ENCODE measurements at places on chromosomes 2 and 18.

DNA sequence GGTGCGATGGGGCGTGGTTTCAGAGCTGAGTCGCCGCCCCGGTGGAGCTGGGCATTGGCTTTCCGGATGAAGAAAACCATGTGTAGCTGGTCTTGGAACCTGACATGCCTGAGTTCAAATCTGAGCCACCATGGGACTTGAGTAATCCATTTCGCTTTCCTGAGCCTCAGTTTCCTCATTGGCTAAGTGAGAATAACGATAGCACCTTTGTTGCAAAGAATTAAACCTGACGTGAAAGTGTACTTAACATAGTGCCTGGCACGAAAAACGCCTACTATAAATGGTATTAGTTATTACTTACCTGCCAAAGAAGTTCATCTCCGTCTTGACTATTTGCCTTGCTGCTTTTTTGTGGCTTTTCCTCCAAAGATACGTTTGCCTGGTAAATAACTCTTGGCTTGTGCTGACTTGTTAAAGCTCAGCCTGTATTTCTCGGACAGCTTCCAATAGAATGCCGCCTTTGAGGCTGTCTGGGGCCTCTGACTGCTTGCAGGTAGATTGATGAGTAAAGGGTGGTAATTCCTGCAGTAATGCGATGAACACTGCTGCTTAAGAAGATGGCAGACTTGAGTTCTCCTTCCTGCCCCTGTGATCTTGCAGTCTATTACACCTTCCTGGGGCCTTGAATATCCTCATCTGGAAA is 1.3 kb downstream of the CDCA7 start:
- no peak for DNase-seq

DNA sequence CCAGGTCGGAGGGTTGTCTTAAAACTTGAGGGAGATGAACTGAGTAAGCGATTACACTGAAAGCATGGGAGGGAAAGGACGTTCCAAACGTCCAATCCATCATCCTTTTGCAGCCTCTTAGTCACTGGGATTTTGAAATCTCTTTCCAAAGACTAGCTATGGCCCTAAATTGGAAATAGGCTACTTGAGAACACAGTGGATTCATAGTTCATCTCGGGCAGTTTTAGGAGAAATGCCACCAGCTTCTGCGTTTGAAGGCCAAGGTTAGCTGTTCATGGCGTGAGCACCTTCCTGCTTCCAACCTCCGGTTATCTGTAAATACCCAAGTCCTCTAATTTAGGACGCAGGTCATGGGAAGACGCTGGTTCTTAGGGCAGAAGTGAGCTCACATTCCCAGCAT is 821 bp upstream of the EML6 start:
- DNase-seq: no peak

DNA sequence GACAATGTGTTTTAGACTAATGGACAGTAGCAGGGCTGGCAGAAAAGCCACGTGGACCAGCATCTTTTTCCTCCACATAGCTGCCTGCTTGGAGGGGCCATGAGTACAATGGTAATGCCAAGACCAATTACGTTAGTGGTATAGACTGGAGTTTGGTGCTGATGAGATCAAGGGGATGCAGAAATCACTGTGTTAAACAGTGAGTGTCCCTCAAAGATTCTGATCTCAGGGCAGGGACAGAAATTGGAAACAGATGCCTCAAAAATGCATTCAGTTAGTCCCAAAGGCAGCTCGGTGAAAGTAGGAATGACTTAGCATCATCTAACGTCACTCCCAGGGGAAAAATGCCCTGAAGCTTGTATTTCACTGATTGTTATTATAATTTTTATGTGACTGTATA is 72.4 kb downstream of the SLC16A14 start:
- no peak for DNase-seq

DNA sequence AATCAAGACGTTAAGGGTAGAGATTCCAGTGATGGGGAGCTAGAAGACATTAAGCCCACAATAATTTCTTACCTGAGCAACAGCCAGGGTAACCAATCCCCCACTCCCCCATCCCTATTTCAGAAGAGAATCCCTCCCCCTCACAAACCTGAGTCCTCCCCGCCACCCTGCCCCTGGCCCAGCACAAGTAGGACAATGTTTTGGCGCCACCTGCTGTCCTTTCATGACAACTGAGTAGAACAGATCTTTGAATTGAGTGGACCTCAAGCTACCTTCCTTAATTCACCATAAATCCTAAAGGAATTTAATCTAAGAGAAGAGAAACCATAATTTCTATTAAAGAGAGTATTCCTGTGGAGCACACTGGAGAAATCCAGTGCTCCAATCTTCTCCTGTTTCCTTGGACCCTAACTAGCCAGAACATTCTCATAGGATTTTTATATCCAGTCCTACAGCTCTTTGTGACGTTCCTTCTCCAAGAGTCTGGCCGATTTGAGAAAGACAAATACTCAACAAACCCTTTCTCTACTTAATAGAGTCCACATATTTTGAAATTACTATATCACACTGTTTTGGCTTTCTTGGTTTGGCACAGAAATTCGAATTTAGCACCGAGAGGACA is 41.1 kb downstream of the NHEJ1 start:
- DNase-seq: peak; percentile 43

- no peak for DNase-seq
These were observed 82.8 kb upstream of the ATP8B1 start for GRCh38 chr18:57885931-57886330.

- DNase-seq: no peak
These were observed 190.8 kb downstream of the TMEM18 start for GRCh38 chr2:486371-486770.

DNA sequence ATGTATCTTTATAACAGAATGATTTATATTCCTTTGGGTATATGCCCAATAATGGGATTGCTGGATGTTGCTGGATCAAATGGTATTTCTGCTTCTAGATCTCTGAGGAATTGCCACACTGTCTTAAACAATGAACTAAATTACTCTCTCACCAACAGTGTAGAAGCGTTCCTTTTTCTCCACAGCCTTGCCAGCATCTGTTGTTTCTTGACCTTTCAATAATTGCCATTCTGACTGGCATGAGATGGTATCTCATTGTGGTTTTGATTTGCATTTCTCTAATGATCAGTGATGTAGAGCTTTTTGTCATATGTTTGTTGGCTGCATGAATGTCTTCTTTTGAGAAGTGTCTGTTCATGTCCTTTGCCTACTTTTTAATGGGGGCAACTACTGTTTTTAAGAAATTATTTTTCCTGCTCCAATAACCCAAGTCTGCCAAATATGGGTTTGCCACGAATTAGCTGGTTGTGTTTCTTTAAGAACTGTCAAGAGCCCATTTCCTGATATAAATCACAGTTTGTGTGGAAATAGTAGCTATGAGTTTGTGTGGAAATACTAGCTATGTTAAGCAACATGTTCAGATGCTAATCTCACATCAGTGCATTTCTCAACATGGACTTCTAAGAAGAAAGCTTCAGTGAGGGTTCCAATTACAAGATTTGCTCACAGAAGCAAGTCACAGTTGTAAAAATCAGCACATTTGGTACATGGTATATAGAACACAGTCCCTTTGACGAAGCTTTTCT is 259.4 kb downstream of the ANAPC1 start:
- no peak for DNase-seq

DNA sequence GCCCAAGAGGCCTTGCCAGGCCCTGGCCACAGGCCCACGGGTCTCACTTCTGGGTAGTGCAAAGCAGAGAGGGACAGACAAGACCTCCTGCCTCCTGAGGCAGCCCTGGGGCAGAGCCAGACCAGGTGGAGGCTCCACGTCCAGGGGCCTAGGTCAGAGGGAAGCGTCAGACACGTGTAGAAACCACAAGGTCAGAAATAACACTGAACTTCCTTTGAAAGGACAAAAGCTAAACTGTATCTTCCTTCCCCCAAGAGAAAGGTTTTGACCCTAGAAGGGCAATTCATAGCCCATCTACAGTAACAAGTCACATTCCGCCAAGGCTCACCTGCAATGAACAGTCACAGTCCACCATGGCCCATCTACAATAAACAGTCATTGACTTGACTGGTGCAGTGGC is 17.9 kb downstream of the SDC1 start:
- DNase-seq: no peak

DNA sequence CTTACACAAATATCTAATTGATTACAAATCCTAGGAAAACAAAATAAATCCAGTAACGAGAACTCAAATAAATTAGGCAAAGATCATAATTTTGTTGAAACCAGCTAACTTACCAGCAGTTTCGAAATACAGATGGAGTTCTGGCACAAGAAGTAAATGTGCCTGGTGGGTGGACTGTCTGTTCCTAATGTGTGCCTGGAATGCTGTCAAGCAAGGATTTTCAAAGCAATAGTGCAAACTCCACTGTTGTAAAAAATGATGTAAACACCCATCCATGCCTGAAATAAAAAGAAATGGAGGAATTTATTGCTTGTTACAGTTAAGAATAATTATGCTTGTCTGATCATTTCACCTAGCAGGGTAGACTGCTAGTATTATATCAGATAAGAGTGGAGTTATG is 423.9 kb upstream of the MAP2 start:
- no peak for DNase-seq

GRCh38 chr18:8721716-8722115 is 16.4 kb downstream of the MTCL1 start:
- no peak for DNase-seq

GRCh38 chr2:119518401-119519056 is 5.8 kb downstream of the SCTR start:
- no peak for DNase-seq
